ENCODE measurements at places on chromosomes 2 and 18.

GRCh38 chr18:75937306-75937705 lies 509.8 kb upstream of the SMIM21 start:
- no peak for DNase-seq

DNA sequence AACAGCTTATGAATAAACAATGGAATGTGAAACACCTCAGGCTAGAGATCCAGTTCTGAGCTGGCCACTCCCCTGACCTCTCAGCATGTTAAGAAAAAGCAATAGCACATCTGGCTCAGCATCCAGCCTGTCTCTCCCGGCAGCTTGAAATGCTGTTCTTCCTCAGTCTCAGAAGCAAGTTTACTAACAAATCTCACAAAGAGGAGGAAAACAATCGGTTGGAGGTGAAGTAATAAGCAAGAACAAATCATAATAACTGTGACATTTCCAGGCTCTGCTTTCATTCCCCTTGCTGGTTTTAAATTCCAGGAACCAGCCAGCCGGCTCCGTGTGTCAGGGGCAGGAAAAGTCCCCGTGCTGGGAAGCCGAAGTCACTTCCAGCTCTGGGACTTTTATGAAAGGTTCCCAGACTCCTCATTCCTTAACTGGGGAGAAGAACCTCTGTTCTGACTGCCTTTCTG lies 133.9 kb upstream of the ARL4C start:
- DNase-seq: no peak

GRCh38 chr2:174035981-174036742 lies 71.0 kb upstream of the SP3 start:
- DNase-seq: no peak

DNA sequence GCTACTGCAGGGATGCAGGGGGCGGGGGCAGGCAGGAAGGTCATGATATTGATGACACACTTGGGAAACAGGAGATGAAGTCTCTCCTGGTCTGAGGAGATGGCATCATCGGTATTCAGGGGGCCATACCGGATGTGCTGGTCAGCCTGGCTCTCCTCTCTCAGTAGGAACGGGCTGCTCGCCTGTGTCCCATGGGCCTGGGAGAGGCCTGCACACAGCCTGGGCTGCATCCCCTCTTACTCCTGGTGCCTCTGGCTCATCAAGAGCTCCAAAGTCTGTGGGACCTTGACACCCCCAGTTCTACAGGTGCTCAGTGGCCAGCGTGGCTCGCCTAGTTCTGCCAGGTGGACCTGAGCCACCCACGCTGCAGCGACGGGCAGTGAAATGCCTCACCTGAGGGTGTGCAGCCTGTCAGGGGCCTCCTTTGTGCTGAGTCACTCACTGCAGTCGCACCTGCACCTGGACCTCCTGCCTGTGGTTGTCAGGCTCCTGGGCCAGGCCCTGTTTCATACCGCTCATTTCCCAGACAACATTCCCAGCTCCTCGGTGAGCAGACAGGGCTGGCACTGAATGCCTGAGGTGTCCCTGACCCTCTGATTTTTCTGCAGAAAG lies 18.6 kb upstream of the CNDP1 start:
- no peak for DNase-seq

DNA sequence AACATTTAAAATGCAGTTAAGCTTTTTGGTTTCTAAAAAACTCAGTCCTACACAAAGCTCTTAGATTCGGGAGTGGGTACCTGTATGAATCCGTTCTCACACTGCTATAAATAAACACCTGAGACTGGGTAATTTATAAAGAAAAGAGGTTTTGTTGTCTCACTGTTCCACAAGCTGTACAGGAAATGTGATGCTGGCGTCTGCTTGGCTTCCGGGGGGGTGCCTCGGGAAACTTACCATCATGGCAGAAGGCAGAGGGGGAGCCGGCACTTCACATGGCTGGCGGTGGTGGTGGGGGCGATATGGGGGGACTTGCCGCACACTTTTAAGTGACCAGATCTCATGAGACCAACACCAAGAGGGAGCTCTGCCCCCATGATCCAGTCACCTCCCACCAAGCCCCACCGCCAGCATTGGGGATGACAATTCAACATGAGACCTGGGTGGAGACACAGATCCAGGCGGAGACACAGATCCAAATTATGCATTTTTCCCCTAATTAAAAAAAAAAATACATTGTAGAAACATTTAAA lies 222.5 kb downstream of the GBX2 start:
- DNase-seq: no peak

GRCh38 chr18:12574494-12575185 lies 83.3 kb downstream of the SPIRE1 start:
- DNase-seq: no peak

Data from fibroblast of skin of left biceps (primary cell).